ENCODE measurements at places on chromosomes 16 and 17.
A peak's percentile ranks its signal among the peaks of the same experiment; 100 is the strongest.

DNA sequence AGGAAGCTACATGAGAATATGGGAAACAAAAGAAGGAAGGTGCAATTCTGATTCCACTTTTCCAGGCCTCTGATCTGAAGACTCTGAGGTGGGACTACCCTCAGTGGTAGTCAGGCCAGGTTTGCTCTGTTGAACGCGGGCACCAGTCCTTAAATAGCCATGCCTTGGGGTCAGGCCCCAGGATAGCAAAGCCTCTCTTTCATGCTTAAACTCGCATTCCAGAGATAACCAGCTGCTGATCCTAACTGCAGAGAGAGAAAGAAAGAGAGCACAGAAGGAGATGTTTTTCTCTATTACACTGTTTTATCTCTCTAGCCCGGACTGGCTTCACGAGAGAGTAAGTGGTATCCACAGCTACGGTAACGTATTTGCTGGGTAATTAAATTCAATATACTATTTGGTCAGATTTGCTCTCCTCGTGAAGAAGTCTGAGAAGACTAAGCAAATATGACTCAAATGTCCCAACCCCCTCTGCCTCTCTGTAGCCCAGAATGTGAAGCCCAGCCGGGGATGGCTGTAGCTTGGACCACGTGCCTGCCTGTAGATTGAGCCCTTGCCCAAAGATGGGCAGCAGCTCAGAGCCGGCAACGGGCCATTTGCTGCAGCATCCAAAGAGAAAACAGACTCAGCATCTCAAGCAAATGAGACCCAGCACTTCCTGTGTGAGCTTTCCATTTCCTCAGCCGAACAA lies 122.2 kb downstream of the SMG6 start:
- no peak for ATAC-seq

DNA sequence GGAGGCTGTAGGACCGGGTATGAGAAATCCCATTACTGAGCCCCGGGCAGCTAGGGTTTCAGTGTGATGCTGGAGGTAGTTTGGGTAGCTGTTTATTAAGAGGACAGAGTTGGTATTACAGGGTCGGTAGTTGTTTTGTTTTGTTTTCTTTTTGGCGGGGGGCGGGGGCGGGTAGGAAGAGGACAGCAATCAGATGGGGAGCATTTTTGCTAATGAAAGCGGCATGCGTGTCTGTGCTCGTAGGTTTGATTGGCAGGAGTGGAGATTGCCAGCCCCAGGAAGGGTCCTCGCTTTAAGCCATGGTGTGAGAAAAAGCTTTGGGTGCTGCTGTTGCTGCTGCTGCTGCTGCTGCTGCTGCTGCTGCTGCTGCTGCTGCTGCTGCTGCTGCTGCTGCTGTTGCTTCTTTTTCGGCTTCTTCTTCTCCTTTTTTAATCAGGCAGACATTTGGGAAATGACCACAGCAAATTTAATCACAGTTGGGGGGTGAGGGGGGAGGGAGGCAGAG lies 498.5 kb upstream of the ZFHX3 start:
- ATAC-seq: no peak

DNA sequence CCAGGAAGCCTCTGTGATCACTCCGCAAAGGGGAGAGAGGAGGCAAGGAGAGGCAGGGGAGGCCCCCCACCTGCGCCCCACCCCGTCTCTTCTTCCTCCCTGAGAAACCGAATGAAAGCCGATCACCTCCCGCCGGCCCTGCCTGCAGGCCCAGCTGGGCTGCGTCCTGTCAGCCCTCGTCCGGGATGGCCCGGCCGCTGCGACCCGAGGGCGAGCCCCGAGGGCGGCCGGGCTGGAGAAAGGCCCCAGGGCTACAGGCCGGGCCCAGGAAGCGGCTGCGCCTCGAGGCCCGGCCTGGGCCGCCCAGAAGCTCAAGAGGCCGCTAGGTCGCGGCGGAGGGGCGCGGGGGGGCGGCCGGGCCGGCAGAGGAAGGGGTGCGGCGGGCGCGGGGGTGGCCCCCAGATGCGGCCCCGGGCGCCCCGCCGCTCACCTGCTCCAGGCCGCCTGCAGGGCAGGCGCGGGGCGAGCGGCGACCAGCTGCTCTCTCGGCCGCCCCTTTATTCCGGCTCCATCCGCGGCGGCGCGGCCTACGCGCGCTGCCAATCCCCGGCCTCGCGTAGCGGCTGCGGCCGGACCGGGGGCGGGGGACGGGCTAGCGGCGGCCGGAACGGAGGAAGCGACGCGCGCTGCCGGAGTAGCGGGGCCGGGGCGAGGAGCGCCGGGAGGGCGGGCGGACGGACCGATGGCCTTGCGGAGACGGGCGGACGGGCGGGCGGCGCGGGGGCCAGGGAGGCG lies at the start of gene ZNF319:
Gene ZNF319 (minus strand): TSS at position 702 of the 735 bp plus-strand sequence. CDS start 2,407 bp downstream, outside the sequence.
- peak; percentile 25 for ATAC-seq

- ATAC-seq: no peak
Observed at GRCh38 chr17:78132767-78133178, 2.2 kb downstream of the TMC8 start.

DNA sequence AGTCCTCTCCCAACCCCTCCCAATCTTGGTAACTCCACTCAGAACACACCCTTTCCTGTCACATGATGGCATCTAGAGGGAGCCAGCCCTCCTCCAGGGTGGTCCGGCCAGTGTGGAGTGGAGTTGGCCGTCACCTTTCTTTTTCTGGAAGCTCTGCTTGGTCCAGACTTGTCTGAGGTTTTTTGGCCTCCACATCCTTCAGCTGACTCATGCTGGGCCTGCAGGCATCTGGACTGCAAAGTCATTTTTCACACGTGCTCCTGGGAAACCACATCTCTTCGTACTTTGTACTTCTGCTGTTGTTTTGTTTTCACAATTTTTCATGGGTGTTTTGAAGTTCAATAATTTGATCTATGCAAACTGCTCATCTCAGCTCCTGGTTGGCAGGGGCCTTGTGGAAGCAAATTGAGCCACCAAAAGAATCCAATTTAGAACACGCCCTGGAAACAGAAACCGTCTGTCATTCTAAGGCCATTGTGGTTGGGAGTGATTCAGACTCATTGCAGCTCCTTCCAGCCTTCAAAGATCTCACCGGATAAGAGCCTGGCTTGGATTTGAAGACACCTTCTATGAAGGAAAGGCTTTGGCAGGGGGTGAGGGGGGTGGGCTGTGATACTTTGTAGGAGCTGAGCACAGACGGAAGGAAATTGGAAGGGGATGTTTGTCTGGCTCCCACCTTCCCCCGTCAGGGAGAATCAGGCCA lies 42.4 kb upstream of the NF1 start:
- peak; percentile 42 for ATAC-seq

GRCh38 chr17:19312406-19312805 lies 50.1 kb downstream of the B9D1 start:
- no peak for ATAC-seq

All from activated T-helper 17 cell treated with anti-CD3 and anti-CD28 coated beads, Interleukin-2, amount 50 U/mL, for 72 hours (primary cell).